Activated CD8-positive, alpha-beta memory T cell treated with anti-CD3 and anti-CD28 coated beads for 1 hour (primary cell): ENCODE measurements at places on chromosomes 5 and 9.

GRCh38 chr5:72295539-72295938, 24.5 kb downstream of the MRPS27 start:
- DNase-seq: no peak

DNA sequence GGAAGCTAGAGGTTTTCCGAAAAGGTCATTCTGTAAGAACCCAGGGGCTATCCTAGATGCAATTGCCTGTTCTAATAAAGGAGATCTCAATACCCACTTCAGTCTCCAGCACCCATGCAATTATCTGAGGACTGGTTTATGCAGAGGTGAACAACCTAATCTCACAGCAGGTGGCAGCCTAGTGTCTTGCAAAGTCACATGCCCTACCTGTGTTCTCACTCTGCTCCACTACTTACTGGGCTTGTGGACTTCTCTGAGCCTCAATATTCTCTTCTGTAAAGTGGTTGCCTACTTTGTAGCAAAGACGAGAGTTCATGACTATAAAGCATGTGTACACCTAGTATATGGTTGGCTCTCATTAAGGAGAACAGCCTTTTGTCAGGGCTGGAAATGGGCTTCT, 21.0 kb upstream of the ALDH1B1 start:
- DNase-seq: no peak

DNA sequence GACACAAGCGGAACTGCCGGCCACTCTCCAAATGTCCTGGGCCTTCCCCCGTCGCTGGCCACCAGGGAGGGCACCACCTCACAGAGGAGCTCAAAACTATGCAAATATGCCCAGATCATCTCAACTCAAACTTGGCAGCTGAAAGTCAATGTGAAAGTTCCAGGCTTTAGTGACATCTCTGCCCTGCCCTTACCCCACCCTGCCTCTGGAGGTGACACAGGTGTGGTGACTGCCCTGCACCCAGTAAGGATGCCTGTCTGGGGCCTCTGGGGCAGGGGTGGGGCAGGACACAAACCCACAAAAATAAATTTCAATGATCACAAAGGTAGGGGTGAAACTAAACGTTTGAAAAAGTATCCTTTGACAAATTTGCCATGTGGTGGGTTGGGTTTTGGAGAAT, 213.4 kb downstream of the HSPA4 start:
- no peak for DNase-seq

GRCh38 chr9:3823842-3824475, 298.2 kb upstream of the RFX3 start:
- no peak for DNase-seq

DNA sequence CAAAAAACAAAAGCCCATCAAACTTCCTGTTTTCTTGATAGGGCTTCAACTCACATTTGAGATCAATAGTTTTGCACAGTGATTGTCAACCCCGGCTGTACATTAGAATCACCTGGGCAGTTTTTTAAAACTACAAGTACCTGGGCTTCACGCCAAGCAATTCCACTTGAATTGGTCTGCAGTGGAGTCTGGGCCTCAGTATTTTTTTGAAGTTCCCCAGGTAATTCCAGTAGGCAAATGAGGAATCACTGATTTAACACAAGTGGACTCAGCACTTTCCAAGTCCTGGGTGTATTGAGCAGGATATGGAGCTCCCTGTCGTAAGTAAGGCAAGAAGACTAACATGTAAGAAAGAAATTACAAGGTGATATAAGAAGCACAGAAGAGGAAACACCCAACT, 14.8 kb upstream of the SMIM15 start:
- DNase-seq: no peak

GRCh38 chr9:95096381-95096780, 221.1 kb downstream of the FANCC start:
- no peak for DNase-seq

DNA sequence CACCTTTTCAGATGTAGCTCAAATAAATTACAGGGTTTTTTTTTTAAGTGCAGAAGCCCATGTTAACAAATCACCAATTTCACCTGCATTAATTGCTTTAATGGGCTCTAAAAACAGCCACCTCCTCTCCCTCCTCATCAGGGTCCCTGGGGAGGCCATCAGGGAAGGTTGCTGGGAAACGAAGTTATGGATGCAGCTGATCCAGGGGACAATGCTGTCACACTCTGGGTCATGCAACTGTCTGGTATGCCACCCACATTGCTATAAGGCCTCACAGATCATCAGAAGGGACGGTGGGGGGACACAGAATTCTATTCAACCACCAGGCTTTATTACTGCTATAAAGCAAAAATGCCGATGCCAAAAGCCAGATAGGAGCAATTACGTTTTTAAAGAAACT, 9.3 kb downstream of the WHRN start:
- DNase-seq: no peak
